Urinary bladder (tissue), 4 donors: ENCODE measurements at places on chromosomes 1 and 21. TPM values are rescaled to one million over a fixed set of nuclear protein-coding genes. Genes with fewer than 3 reads are reported as not detected.
A peak's percentile ranks its signal among the peaks of the same experiment; 100 is the strongest.

Gene PTPN22
- 2.3 TPM for total RNA-seq

GRCh38 chr1:220631238-220631815 is 58.8 kb upstream of the C1orf115 start:
- DNase-seq: no peak

GRCh38 chr1:109214695-109215623 is 1.2 kb downstream of the SARS1 start:
- DNase-seq: no peak

DNA sequence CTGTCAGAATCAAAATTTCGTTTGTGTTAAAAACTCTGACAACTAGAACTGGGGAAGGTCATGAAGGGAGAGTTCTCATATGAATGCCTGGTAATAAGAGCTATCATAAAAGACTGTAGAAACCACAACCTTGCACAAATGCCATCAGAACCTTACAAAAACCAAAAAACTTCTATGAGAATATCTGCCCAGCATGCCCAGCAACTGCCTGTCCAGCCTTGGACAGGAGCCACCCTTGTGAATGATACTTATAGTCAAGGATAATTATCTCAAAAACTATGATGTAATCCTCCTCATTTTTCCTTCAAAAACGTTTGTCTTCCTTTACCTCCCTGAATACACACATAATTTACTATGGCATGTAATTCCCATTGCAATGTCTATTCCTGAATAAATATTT is 53.4 kb upstream of the C1orf185 start:
- DNase-seq: no peak

DNA sequence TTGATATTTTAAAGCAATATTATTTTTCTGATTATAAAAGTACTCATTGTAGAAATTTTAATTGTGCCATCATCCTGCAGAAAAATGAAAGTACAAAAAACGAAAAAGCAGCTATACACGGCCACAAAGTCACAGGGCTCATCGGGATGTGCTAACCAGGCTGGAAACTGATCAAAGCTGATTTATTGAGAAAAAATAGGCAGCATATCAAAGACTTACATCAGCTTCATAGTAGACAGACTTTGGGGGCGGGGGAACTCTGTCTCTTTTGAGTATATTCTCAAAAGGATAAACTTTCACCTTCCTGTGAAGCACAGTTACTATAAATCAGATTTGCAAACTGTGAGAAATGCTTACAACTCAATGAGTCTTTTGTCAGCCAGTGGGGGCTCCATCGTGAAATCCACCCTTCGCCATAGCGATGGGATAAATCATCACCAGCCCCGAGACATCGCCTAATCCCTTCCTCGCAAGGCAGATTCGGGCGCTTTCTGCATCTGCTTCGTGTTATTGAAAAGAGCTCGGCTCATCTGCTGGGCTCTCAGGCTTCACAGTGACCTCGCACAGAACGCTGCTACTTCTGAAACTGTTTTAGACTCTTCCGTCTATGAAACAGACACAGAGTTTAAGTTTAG is 69.2 kb upstream of the ERG start:
- DNase-seq: no peak

- DNase-seq: no peak
Measured at GRCh38 chr1:3954170-3955169, 54.4 kb upstream of the C1orf174 start.

DNA sequence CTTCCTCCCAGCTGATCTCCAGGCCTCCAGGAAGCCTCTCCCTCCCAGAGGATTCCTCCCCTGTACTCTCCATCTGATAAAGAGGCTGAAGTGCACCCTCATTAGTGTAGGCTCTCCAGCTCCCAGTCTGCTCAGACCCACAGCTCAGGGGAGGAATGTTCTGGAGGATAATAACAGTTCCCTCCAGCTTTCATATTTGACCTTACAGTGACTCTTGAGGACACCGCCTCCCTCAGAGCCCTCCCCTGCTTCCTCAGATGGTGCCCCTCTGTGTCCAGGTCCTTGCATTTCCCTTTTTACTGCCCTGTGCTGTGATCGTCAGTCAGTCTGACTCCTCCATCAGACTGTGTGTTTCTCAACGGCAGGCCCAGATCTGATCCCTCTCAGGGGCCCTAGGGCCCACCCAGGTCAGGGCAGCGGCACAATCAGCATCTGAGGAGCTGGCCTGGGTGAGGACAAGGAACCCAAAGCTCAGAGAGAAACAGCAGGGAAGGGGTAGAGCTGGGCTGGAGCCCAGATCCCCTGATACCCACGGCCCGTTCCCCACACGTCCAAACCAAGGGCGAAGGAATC is 1.1 kb upstream of the SHISAL2A start:
- DNase-seq: no peak

Gene OR6K3
- not detected for total RNA-seq

GRCh38 chr1:166166329-166166697 is 488 bp downstream of the FAM78B start:
- DNase-seq: no peak

DNA sequence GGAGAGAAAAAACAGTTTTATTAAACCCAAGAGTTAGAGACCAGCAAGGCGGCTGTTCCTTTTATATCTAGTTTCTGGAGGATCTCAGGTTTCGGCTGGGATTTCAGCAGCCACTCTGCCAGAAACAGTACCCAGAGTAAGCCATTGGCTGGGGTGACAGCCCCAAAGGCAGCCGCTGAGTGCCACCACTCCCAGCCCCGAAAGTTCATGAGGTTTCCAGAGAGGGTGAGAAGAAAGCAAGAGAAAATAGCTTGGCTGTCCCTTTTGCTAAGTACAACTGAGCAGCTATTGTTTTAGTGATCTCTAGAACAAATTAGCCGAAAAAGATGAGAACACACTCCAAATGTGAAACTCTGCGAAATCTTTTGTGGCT is 1.2 kb downstream of the SH3BGR start:
- no peak for DNase-seq

DNA sequence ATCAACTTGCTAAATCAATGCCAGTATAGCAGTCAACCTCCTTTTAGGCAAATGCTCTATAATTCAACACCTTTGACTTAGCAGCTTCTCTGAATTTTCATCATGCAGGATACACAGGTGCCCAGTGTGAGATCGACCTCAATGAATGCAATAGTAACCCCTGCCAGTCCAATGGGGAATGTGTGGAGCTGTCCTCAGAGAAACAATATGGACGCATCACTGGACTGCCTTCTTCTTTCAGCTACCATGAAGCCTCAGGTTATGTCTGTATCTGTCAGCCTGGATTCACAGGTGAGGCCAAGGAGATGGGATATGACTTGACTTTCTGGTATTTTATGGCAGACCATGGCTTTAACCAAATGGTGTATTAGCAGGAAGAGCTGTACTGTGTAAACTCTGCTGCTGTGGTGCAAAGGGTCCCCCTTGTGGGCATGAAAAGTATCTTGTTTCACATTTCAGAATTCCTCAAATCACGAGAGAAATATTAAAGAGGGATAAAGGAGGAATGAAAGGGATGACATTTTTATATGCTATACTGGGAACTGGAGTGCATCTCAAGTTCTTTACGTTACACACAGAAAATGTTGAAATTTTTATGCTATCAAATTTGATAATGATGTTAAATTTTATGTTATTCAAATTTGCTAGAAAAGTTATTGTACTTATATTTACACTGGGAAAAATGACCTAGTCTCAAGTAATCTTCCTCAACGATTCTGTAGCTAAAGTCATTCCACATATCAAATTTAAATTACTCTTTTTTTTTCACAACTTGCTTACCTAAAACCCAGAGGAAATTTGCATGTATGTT is 88.9 kb downstream of the CRB1 start:
- DNase-seq: no peak

- no peak for DNase-seq
Measured at GRCh38 chr1:222053790-222054294, 312.0 kb upstream of the DUSP10 start.

Gene GPR25
- not detected for total RNA-seq

DNA sequence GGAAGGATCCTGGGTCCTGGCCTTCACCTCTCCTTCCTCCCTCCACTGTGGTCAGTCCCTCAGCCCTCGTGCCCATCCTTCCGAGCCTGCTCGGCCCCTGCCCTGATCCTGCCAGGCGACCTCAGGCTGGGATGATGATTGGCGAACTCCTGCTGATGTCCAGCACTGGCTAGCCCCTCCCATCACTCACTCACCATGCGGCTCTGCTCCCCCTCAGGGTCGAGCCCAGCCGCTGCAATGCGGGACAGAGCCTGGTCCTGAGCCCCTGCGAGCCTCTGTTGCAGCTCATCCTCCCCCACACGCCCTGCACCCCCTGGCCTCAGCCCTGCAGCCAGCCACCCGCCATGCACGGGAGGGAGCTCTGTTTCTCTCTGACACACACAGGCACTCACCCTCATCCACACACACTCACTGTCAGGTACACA is 100.2 kb downstream of the DMRTB1 start:
- DNase-seq: no peak

DNA sequence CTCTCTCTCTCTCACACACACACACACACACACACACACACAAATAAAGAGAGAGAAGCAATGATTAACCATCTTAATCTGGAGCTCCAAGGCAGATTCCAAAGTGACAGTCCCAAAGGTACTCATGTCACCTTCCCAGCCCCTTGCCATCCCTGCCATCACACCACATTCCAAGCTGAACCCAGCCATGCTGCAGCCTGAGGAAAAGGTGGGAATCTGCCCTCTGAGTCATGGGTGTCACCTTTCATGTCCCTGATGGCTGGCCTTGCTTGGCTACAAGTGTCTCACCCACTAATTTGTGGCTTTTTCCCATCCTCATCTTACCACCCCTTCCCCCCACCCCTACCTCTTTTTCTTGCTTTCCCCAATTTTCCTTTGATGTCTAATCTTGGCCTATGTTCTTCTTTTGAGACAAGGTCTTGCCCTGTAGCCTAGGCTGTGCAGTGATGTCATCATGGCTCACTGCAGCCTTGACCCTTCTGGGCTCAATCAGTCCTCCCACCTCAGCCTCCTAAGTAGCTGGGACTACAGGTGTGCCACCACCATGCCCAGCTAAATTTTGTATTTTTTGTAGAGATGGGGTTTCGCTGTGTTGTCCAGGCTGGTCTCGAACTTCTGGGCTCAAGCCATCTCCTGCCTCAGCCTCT is 3.2 kb downstream of the ANXA9 start:
- DNase-seq: no peak

Gene FTCD
- total RNA-seq: 0.48 TPM

GRCh38 chr21:15051644-15052458 is 12.9 kb downstream of the NRIP1 start:
- no peak for DNase-seq

Gene DIO1
- not detected for total RNA-seq

Gene OR10J1
- not detected for total RNA-seq

- DNase-seq: peak; percentile 80
Measured at GRCh38 chr1:19974822-19975416, 4.5 kb downstream of the PLA2G2A start.

DNA sequence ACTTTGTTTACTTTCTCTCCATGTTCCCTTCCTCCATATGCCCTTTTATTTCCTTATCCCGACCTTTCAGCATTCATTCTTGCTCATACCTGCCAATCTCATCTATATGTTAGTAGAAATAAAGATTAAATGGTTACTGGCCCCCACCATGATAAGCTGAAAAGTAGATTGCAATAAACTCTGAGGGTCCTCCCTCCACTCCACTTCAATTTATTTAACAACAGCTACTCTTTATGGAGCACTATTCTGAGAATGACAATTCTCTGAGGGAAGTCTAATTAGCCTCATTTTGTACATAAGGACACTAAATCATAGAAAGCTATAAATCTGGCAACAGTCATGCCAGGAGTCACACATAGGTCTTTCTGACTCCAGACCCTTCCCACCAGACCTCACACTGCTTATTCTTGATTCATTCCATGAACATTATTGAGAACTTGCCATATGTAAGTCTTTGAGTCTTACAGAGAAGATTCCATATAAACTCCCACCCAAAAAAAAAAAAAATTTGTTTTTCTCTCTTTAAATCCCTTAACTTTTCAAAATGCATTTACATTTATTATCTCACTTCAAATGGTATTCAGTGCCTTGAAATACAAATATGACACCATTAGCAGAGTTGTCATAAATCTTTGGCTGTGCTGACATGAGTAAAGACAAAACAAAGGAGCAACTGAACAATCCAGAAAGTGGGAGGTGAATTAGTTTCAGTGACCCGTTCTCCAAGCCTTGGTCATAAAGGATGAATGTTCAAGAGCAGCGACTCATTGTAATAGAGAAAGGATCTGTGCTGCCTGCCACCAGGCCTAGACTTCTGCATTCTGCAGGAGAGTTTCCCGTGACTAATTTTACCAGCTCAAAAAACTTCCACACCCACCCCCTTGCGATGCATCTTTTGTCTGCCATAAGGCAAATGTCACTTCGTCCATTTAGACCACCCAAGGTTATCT is 28.5 kb downstream of the PALMD start:
- no peak for DNase-seq

DNA sequence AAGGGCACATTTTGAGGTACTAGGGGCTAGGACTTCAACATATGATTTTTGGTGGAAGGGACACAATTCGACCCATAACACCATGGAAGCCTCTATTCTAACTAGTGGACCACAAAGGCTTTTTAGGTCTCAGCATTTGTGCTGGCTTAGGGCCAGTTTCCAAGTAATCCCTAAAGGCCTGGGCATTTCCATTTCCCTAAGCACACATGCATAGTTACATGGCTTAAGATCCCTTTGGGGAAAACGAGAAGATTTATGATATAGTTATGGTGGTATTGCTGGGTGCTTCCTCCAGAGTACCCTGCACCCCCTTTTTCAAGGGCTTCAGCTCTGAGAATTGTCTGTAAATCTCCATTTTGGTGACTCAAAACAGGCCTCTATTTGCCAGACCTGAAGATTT is 28.2 kb upstream of the TMEM54 start:
- DNase-seq: no peak

Gene GBP5
- 0.95 TPM for total RNA-seq

- DNase-seq: no peak
Measured at GRCh38 chr1:68319907-68320306, 87.6 kb upstream of the WLS start.

- no peak for DNase-seq
Measured at GRCh38 chr1:241213139-241213538, 143.9 kb downstream of the RGS7 start.

Gene NBPF10
- total RNA-seq: 4.7 TPM

DNA sequence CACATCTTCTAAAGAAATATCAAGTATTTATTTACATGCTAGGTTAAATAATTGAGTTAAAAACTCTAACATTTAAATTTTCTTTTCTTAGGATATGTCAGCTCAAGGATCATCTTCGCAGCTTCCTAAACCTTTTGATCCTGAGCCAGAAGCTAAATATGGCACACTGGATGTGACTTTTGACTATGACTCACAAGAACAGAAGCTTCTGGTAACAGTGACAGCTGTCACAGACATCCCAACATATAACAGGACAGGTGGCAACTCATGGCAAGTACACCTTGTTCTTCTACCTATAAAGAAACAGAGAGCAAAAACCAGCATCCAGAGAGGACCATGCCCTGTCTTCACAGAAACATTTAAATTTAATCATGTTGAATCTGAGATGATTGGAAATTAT is 132.7 kb upstream of the SERTAD4 start:
- no peak for DNase-seq

Gene TMPRSS3
- total RNA-seq: not detected

GRCh38 chr1:161817176-161817730 is 51.1 kb downstream of the ATF6 start:
- no peak for DNase-seq
